ENCODE measurements at places on chromosomes 16 and 17.
A peak's percentile ranks its signal among the peaks of the same experiment; 100 is the strongest.

GRCh38 chr17:56557682-56558081, 35.8 kb upstream of the NOG start:
- no peak for DNase-seq

DNA sequence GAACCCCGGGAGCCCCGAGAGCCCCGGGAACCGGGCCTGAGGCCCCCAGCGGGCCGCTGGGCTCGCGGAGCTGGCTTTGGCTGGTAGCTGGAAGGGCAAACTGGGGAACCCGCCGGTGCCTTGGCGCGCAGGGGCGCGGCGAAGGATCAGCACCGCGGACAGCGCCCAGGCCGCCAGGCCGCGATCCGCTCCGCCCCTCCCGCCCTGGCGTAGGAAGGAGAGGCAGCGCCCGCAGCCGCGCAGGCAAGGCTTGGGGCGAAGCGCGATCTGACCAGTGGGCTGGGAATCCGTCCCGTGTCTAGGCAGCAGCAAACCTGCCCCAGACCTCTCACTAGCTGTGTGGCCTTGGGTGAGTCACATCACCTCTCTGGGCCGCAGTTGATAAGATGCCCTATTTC, 331 bp upstream of the CCDC92B start:
- peak; percentile 90 for DNase-seq

DNA sequence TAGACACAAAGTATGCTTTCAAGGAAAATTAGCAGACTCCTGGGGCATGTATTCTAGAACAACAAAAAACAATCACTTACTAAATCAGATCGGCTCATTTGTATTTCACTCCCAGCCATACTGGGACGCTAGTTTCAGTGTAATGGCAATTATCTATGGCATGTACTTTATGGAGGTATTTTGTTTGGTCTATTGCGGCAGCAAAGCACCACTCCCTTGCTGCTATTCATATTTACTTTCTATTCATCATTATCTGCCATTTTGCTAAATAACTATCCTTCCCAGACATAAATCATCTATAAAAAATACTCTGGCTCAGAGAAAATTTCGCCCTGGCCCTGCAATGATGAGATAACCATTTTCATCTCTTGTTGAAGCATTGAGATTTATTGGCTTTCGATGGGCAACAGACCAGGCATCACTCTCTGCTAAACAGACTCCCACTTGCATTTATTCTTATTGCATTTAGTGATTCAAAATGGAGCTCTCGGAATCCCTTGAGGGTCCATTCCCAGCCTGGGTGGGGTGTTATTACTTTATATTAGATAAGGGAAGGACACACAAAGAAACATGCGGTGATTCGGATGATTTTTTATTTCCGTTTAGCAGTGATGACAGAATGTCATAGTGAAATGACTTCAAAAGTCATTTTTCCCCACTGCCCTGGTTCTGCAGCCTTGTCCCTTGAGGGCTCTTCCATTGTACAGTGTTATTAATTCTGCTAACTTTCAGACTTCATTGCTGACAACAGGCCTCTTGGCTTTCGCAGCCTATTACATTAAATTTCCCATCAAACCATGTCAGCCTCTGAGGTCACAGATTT, 225.8 kb downstream of the IRX3 start:
- no peak for DNase-seq

- no peak for DNase-seq
Measured at GRCh38 chr16:86718118-86718517, 139.8 kb downstream of the FOXL1 start.

GRCh38 chr16:58384437-58385055, 7.7 kb upstream of the GINS3 start:
- DNase-seq: no peak

DNA sequence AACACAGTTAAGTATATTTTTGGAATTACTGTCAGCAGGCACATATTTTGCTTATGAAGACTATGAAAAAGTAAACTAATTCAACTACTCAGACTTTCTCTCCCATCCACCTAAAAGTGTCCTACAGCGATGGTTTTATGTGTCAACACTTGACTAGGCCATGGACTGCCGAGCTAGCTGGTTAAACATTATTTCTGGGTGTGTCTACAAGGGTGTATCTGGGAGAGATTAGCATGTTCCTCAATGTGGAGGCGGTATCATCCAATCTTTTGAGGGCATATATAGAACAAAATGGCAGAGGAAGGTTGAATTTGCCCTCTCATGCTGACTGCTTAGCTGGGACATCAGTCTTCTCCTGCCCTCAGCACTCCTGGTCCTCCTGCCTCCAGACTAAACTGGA, 82.7 kb upstream of the CDYL2 start:
- DNase-seq: no peak

DNA sequence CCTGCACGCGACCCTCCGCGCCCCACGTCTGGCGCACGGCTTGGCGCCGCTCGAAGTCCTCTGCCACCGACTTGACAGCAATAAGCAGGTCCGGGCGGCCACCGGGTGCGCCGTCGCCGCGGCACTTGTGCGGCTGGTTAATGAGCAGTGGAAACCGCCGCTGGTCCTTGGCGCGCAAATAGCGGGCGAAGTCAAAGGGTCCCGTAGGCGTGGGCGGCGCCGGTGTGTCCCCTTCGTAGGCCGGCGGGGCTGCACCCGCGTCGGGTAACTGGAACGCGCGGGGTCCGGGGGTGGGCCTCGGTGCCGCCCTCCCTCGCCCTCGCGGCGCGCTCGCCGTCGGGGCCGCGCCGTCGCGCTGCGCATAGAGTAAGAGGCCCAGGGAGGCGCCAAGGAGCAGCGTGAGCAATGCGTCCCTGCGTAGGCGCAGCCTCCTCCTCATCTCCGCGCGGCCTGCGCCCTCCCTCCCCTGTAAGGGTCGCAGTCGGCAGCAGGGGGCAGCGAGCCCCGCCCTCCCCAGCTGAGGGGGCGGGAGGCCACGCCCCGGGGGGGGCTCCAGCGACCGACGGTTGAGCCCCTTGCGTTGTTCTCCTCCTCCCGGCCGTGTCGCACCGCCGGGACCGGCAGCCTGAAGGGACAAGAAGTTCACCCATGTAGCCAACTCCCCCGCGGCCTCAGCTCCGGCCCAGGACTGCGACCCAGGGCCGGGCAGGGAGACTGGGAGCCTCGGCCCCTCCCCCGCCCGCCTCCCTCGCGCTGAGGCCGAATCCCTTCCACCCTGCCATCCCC, 558 bp downstream of the B3GNT9 start:
- DNase-seq: peak; percentile 74

All from activated naive CD8-positive, alpha-beta T cell treated with anti-CD3 and anti-CD28 coated beads, Interleukin-2, amount 10 ng/mL, durations not matched to agents 7 days and 5 days (primary cell).